ENCODE measurements at places on chromosomes 5 and 9.

DNA sequence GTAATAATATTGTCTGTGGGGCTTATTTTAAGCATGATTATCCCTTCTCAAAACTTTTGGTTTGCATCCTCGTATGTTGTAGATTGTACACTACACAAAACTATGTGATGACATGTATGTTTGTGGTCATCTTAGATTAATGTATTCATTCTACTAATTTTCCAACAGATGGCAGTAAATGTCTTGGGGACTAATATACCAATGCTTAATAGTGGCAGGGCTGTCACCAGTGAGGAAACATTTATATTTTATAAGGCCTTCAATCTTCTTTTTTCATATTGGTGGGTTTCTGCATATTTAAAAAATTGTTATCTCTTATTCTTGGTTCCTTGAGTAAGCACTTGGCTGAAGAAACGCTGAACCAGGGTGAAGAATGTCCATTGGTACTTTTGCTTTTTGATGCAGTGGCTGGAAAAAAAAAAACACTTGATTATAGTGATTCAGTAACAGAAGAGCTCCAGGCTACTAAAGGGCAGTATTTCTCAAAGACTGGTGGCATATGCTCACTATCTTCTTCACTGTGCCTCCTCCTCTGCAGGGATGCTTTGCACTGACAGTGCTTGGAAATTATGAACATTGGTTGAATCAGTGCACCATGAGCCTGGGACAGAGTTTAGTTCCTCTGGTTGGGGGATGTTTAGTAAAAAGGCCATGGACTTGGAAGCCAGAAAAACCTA is 530.3 kb downstream of the RASEF start:
- no peak for DNase-seq

- DNase-seq = no peak
These were observed 112.9 kb downstream of the CHSY3 start for GRCh38 chr5:130017173-130017572.

DNA sequence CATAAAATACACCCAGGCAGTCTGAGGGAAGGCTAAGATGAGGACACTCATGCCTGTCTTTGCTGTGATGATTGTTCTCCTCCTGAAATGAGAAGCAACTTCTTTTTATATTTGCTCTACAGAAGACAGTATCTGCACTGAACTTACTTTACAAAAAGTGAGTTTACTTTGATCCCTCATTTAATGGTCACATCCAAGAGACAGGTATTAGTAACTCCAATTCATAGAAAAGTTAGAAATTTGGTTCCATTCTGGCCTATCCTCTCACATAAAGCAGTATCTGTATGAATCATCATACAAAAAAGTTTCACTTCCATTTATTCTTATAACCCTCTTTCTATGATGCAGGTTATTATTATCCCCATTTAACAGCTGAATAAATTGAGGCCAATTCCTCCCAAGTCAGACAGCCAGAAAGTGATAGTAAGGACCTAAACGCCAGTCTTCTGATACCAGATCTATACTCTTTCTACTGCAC is 15.2 kb downstream of the TSTD2 start:
- DNase-seq = no peak

DNA sequence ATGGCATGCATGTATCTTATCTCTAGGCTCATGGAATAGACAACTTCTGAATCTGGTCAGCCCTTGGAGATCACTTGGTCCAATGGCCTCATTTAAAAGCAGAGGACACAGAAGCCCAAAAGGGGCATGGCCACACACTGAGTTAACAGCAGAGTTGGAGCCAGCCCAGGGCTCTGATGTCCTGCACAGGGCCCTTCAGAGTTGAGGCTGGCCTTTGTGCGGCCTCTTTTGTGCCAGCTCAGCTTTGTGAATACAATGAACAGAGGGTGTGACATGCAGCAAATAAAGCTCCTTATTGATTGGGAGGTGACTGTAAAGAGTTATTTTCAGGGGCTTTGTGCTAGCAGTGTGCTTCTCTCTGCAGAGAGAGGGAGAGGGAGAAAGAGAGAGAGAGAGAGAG is 150.1 kb upstream of the STK32A start:
- DNase-seq = no peak

GRCh38 chr9:93143830-93144530 is 9.9 kb upstream of the NINJ1 start:
- peak; percentile 75 for DNase-seq

DNA sequence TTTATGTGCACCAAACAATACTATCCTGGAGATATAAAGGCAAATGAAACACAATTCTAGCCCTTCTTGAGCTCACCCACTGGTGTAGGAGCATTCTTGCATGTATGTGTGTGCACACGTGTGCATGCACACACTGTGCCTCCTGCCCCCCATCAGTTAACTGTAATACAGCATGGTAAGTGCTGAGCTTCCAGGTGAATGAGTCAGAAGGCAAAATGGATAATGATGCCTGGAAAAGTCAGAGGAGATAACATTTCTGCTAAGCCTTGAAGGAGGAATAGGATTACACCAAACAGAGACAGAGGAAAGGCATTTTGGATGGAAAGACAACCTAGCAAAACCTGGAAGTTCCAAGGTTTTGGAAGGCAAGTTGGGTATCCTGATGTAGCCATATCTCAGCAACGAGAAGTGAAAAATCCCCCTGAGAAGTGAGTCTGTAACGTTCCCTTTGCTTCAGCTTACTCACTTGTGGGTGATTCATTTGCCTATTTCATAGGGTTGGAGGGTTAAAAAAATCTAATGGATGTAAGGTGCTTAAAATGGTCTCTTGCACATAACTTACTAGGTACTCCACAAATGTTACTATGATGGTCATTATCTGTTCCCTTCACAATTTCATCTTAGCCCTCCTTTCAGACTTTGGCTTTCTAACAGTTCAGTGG is 101.4 kb upstream of the STC2 start:
- DNase-seq = no peak

GRCh38 chr5:107958432-107958831 is 287.7 kb upstream of the EFNA5 start:
- DNase-seq = no peak

DNA sequence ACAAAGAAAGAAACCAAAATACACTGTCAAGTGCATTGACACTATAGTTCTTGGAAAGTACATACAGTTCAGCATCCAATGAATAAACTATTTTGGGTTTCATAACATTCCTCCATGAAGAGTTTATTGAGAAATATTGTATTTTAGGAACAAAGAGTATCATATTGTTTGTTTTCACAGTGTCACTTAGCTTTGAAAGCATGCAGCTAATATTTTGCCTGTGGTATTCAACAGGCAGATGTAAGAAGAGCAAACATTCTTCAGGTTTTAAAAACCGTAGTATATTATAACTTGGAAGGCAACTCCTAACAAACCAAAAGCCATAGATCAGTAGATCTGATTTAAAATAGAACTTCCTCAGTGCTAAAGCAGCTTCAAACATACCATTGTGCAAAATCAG is 4.5 kb downstream of the PRELID2 start:
- no peak for DNase-seq

- DNase-seq = no peak
These were observed 90.8 kb downstream of the SUSD1 start for GRCh38 chr9:112084334-112084733.

- DNase-seq = no peak
These were observed 371.8 kb upstream of the PTGER4 start for GRCh38 chr5:40307920-40308319.

DNA sequence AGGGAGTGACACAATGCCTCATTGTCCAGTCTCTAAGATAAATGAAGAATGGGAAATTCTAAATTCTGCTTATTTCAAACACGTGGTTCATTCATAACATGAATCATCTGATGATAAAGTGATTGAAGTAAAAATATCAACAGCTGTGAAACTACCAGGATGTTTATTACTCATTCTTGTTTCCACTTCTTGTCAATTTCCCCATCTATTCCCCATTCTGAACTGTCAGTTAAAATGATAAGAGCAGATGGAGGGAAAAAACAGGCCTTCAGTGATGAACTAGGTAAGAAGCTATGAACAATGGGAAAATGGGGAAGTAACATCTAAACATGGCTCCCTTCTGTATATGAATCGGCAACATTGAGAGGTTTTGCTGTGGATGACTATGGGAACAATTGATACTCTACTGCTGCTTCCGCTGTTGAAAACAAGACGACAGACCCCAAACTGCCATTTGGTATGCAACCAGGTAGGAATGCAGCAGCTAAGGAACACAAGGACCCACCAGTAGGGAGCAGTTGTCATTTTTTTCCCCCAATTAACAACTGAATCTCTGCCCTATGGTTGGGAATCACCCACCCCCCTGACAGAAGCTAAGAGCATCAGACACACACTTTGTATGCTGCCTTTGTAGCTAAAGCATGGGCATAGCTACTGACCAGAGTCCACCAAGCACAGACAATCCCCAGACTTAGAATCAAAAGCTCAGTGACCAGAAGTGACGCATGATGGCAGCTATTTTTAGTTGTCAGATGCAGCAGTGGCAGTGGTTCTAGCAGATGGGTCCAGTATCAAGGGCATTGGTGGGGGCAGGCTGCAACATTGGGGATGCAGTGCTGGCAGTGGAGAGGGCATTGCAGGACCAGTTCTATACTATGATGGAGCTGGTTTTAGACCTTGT is 52.9 kb upstream of the ZNF366 start:
- no peak for DNase-seq

DNA sequence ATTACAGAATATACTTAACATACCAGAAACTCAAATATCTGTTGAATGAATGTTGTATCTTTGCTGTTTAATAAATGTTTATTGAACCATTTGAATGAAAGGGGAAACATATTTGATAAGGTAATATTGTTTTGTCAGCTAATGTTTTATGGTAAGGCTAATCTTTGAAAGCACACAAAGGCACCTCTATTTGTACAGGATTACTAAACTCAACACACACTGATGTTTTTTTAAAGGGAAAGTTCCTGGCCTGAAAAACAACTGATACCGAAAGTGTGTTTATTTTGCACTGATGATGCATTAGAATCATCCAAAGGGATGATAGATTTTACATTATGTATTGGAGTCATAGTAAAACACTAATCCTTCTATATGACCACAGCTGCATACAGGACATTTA is 82.5 kb downstream of the ADCY2 start:
- no peak for DNase-seq

- DNase-seq = no peak
These were observed 72.5 kb downstream of the PLAC8L1 start for GRCh38 chr5:146032911-146033310.

- DNase-seq = no peak
These were observed 1.1 kb downstream of the EPB41L4B start for GRCh38 chr9:109319626-109320241.

GRCh38 chr9:113614843-113615648 is 151.5 kb downstream of the RGS3 start:
- peak; percentile 8 for DNase-seq

DNA sequence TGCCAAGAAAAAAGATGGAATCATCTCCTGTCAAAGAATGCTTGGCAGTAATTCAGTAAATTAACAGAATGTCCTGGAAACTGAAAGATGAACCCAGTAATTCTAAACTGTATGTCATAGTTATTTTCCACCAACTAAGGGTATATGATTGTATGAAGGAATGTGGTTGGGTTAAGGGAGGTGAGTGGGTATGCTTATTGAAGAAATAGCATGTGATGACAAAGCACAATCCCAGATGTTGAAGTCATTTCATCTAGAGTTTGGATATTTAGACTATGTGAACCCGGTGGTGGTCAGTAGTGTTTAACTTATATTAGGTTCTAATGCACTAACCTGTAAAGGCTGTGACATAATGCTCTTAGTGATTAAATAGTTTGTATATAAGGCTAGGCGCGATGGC is 87.3 kb downstream of the CDKN2A start:
- DNase-seq = no peak

DNA sequence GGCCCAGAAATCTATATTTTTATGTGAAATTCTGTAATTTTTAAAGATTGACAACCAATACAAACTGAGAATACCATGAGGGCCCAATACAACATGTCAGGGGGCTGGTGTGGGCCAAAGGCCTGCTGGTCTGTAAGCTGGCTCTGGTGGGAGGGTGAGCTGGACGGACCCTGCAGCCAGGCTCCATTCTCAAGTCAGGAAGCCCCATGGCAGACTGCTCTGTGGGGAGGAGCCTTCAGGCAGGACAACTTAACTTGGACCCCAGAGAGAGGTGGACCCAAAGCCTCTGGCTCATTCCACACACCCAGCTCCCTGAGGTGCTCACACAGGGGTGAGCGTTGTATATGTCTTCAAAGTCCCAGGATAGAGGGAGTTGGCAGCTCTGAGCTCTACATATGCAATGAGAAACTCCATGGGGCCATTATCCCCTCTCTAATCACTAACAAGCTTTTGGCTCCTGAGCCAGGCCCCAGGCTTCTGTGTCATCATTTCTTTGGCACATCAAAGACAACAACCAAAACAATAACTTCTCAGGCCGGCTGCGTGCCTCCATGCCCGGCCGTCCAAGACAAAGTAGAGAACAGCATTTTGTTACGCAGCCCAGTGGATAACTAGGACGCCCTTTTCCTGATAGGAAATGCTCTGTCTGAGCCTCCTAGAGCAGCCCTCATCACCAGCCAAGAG is 6.4 kb downstream of the SEPTIN8 start:
- DNase-seq = no peak

- no peak for DNase-seq
These were observed 1216.3 kb upstream of the ACO1 start for GRCh38 chr9:31168161-31168560.

DNA sequence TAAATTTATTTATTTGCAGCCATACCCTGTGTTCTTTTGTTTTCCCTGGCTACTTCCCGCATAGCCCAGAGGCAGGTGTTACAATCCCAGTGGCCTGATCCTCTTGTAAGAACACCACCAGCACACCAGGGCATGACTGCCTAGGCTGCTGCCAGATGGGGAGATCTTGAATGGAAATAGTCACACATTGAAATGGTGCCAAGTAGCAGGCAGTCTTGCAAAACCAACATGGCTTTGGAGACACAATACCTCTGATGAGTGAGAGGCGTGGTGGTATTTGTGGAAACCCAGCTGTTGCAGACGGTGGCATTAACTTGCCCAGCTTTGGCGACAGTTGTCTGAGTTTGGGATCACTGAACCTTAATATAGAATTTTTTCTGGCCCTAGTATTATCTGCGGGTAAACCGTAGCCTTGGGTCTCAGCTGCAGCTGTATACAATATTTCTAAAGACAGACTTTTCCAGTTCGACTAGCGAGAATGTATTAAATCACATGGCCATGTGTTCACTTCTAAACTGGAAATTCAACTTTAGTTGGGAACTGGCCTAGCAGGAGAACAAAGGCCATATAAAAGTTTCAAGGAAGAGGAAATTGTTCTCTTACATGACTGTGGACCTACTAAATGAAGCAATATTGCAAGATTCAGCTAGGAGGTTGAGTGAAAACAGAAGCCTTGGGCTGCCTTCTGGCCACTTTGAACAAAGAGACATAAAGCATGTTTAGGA is 277.0 kb downstream of the SMARCA2 start:
- no peak for DNase-seq
